ENCODE measurements at places on chromosomes 4 and X.
A peak's percentile ranks its signal among the peaks of the same experiment; 100 is the strongest.

DNA sequence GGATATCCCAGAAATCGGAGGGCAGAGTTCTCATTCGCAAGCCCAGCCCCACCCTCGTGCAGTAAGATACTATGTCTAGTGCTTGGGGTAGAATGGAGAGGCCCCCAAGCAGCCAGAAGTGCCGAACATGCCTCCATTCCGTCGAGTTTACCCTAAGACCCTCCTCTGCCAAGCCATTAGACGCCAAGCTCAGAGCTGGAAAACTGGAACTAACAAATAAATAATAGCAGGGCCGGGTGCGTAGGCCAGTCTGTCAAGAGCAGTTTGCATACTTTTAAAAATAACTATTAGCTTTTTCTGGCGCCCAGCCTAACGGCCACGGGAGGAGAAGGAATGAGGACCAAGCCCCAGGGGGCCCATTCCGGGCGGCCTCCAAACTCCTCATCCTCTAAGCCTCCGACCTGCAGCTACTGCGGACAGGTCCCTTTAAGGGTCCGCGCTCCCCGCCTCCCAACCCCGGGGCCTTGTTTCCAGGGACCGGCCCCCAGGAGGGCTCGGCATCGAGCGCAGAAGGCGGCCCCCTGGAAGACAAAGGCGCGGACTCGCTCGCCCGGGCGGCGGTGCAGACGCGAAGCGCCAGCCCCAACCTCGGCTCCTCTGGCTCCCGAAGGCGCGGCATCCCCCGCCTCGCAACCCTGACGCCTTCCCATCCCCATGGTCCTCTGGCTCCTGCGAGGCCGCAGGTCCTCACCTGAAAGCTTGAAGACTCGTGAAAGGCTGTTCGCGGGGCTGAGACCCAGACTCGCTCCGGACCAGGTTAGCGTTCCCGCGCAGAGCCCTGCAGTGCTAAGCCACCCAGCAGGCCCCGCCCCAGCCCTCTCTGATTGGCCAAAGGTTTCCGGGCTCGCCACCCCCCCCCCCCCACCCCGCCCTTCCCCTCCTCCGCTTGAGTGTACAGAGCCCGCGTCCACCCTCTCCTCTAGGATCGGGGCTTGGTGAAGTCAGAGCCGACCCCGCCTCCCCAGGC lies at the start of gene TMSB15A:
TSS of gene TMSB15A (minus strand) at position 765 of the 967 bp plus-strand sequence.
- H3K4me1 ChIP-seq, result peaks cover 3% of the 10 kb centered on the region
- H3K36me3 ChIP-seq, result no peaks in the 10 kb centered on the region
- H3K27me3 ChIP-seq, result peaks cover 33% of the 10 kb centered on the region
- peak; percentile 65 for DNase-seq
- peak within 1 kb of the TSS; percentile 78 for H3K4me3 ChIP-seq

GRCh38 chrX:53244610-53245009 lies 19.6 kb upstream of the KDM5C start:
- no peaks in the 10 kb centered on the region for H3K4me1 ChIP-seq
- no peak overlapping the region for H3K4me3 ChIP-seq
- no peak overlapping the region for H3K27ac ChIP-seq

DNA sequence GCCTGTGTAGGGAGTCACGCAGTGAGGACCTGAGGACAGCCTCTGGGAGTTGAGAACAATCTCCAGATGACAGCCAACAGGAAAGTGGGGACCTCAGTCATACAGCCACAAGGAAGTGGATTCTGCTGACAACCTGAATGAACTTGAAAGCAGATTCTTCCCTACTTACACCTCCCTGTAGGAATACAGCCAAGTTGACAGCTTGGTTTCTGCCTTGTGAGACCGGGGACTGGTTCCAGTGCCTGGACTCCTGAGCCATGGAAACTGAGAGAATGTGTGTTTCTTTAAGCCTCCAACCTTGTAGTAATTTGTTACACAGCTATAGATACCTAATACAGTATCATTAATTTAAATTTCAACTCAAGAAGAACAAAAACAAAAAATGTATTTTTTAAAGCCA lies 107.5 kb downstream of the CNKSR2 start:
- H3K27me3 ChIP-seq, result no peaks in the 10 kb centered on the region
- H3K36me3 ChIP-seq, result no peaks in the 10 kb centered on the region
- H3K4me1 ChIP-seq, result peaks cover 3% of the 10 kb centered on the region

DNA sequence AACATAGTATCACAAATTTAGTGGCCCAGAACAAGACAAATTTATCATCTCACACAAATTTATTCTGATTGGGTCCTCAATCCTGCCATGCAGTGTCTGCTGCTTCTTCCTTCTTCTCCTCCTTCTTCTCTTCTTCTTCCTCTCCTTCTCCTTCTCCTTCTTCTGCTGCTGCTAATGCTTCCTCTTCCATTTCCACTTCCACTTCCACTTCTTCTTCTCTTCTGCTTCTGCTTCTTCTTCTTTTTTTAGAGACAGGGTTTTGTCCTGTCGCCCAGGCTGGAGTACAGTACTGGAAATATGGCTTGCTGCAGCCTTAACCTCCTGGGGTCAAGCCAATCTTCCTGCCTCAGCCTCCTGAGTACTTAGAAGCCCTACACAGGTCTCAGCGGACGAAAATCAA lies 37.5 kb downstream of the FGFBP1 start:
- H3K27ac ChIP-seq, result no peak overlapping the region
- no peak for DNase-seq
- no peak overlapping the region for H3K4me3 ChIP-seq
- no peaks in the 10 kb centered on the region for H3K36me3 ChIP-seq
- peaks cover 40% of the 10 kb centered on the region for H3K27me3 ChIP-seq

- peaks cover 3% of the 10 kb centered on the region for H3K4me1 ChIP-seq
- peaks cover 15% of the 10 kb centered on the region for H3K27me3 ChIP-seq
- DNase-seq, result no peak
- no peak overlapping the region for H3K4me3 ChIP-seq
- H3K27ac ChIP-seq, result no peak overlapping the region
Measured at GRCh38 chr4:180052629-180053028, 2190.6 kb upstream of the TENM3 start.

DNA sequence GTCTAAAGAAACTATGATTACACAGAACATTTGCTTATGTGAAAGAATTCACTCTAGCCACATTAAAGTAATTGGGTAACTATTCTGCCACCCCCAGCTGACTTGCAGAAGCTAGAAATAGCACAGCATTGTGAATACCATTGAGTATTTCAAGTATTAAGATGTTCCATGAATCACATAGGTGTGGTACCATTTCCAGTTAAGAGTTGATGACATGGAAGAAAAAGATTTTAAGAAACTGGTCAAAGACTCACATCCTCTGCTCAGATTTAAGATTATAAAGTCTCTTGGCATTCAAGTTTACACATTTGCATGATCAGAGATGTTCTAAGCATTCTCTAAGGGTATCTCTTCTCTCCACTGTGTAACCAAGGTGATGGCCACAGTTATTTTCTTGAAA lies 287.5 kb downstream of the CAMK2D start:
- H3K27me3 ChIP-seq, result no peaks in the 10 kb centered on the region
- peaks cover 56% of the 10 kb centered on the region for H3K36me3 ChIP-seq
- peak overlapping the region; percentile 84 for H3K27ac ChIP-seq
- DNase-seq, result peak; percentile 55
- H3K4me1 ChIP-seq, result peaks cover 56% of the 10 kb centered on the region
- H3K4me3 ChIP-seq, result no peak overlapping the region

DNA sequence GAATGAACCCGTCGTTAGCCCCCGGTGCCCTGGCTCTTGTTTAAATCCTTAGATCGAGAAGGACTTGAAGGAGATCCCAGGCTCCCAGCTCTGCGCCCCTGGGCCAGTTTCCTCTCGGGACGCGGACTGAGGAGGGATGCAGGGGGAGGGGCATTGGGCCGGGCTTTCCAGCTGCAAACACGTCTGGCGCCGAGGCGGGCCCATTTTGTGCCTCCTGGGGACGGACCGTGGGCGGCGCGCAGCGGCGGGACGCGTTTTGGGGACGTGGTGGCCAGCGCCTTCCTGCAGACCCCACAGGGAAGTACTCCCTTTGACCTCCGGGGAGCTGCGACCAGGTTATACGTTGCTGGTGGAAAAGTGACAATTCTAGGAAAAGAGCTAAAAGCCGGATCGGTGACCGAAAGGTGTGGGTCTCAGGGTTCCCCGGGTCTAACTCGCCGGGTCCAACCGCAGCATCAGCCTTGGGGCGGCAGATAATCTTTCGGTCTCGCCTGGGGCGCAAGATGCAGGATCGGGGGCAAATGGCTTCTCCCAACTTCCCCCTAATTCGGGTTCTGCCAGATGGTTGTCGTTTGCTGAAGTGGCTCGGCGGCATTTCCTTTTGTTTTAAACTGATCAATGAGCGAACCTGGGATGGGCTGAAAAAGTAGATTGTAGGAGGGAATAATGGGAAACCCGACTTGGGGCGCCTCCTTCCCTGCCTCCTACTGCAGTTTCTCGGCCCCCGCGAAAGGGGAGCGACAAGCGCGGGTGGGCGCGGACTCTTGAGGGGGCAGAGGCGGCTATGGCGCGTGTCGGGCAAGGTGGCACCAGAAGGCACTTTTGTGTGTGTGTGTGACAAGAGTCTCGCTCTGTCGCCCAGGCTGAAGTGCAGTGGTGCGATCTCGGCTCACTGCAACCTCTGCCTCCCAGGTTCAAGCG lies 2.9 kb downstream of the PDGFRA start:
- peaks cover 70% of the 10 kb centered on the region for H3K27me3 ChIP-seq
- H3K4me3 ChIP-seq, result no peak overlapping the region
- peaks cover 41% of the 10 kb centered on the region for H3K4me1 ChIP-seq
- DNase-seq, result no peak
- no peaks in the 10 kb centered on the region for H3K36me3 ChIP-seq

GRCh38 chr4:88792821-88793220 lies 95.2 kb upstream of the NAP1L5 start:
- no peak overlapping the region for H3K27ac ChIP-seq
- DNase-seq, result no peak
- no peak overlapping the region for H3K4me3 ChIP-seq
- peaks cover 10% of the 10 kb centered on the region for H3K36me3 ChIP-seq
- no peaks in the 10 kb centered on the region for H3K27me3 ChIP-seq
- peaks cover 20% of the 10 kb centered on the region for H3K4me1 ChIP-seq

DNA sequence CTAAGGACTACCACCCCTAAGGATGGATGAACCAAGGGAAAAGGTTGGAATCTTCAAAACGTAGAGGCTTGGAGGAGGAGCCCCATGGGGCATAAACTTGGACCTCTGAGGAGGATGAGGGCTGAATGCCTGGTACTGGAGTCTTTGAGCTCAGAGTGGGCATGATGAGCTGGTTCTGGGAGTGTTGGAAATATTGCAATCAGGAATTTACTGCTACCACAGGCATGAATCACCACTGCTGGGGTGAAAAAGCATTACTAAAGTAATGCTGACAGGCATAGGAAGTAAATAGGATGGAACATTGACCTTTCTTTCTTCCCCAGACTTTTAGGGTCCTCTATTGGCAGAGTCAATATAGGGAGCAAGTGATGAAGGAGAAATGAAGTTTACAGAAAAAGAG lies 105.8 kb upstream of the RPS6KA3 start:
- peaks cover 16% of the 10 kb centered on the region for H3K4me1 ChIP-seq
- H3K36me3 ChIP-seq, result no peaks in the 10 kb centered on the region
- H3K4me3 ChIP-seq, result no peak overlapping the region
- DNase-seq, result no peak

DNA sequence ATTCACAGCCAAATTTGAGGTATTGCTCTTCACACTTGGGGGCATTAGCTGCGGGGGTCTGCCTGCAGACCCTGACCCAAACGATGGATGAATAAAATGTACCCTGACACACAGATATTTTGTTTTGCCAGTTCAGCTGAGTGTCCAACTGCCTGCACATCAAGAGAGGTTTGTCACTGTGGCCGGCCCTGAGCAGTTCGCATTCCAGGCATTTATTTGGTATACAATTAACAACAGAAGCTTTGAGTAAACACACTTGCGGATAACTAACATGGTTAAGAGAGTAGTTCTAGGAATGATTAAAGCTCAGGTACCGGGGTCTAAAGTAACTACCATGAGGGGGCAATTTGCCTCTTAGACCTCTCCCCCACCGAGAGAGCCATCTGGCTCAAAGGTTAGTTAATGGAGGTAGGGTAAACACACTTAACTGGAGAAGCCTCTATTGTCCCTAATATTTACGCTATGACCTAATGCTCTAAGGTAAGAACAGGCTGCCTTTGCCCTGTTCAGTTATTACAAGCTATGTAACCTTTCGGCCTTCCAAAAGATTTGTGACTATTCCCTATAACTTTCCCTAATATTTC lies 162.0 kb downstream of the SNCA start:
- H3K27ac ChIP-seq, result no peak overlapping the region
- peaks cover 9% of the 10 kb centered on the region for H3K27me3 ChIP-seq
- no peaks in the 10 kb centered on the region for H3K36me3 ChIP-seq
- H3K4me1 ChIP-seq, result peaks cover 6% of the 10 kb centered on the region

GRCh38 chr4:124727331-124727890 lies 14.9 kb upstream of the ANKRD50 start:
- no peak overlapping the region for H3K4me3 ChIP-seq
- H3K4me1 ChIP-seq, result no peaks in the 10 kb centered on the region
- DNase-seq, result no peak
- no peak overlapping the region for H3K27ac ChIP-seq

DNA sequence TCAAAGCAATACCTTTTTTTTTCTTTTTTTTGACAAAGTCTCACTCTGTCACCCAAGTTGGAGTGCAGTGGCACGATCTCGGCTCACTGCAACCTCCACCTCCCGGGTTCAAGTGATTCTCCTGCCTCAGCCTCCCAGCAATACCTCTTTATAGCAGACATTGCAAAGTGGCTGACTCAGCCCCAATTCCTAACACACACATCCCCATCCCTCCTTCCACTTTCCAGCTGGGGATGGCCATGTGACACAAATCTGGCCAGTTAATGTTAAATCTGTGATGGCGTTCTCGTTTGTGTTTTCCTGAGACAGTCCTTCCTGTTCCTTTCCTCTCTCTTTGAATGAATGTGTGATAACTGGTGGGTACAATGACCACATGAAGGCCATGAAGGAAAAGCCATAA lies 276.2 kb upstream of the KLF3 start:
- no peaks in the 10 kb centered on the region for H3K27me3 ChIP-seq
- no peak for DNase-seq
- no peak overlapping the region for H3K27ac ChIP-seq
- peaks cover 5% of the 10 kb centered on the region for H3K36me3 ChIP-seq
- H3K4me1 ChIP-seq, result peaks cover 17% of the 10 kb centered on the region

DNA sequence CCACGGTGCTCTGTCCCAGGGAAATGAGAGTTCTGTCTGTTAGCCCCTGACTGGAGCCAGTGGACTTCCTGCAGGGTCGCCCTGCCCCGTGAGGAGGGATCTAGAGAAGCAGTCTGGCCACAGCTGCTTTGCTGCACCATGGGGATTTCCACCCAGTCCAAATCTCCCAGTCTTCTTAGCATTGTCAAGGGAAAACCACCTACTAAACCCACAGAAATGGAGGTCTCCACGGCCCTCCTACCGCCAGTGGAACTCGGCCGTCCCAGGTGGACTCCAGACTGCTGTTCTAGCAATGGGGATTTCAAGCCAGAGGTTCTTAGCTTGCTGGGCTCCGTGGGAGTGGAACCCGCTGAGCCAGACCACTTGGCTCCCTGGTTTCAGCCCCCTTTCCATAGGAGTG lies 133.3 kb upstream of the PCDH7 start:
- no peaks in the 10 kb centered on the region for H3K36me3 ChIP-seq
- H3K4me1 ChIP-seq, result no peaks in the 10 kb centered on the region
- no peak overlapping the region for H3K4me3 ChIP-seq
- no peaks in the 10 kb centered on the region for H3K27me3 ChIP-seq

GRCh38 chr4:108878806-108879205 lies 116.0 kb upstream of the ETNPPL start:
- peaks cover 5% of the 10 kb centered on the region for H3K4me1 ChIP-seq
- DNase-seq, result no peak
- no peaks in the 10 kb centered on the region for H3K27me3 ChIP-seq
- H3K36me3 ChIP-seq, result no peaks in the 10 kb centered on the region
